IMR-90 (cell line): ENCODE measurements at places on chromosomes 6 and 20. TPM values are rescaled to one million over a fixed set of nuclear protein-coding genes. Genes with fewer than 3 reads are reported as not detected.

NRN1 gene
- total RNA-seq, result 0.28 TPM in 1 of 2 replicates, not detected in the other

HCRTR2 gene
- under 0.01 TPM in 1 of 2 replicates, not detected in the other for total RNA-seq

SPDEF gene
- not detected in 2 replicates for total RNA-seq

SGK2 gene
- under 0.01 TPM in 1 of 2 replicates, not detected in the other for total RNA-seq

TREM2 gene
- not detected in 2 replicates for total RNA-seq

OR12D3 gene
- total RNA-seq, result not detected in 2 replicates

FKBP1C gene
- total RNA-seq, result 0.56 and 0.72 TPM in 2 replicates

HTR1B gene
- total RNA-seq, result under 0.01 and 0.36 TPM in 2 replicates

EBF4 gene
- under 0.01 and 0.18 TPM in 2 replicates for total RNA-seq

KIF25 gene
- total RNA-seq, result not detected in 2 replicates

SIGLEC1 gene
- not detected in 2 replicates for total RNA-seq

SLC17A2 gene
- total RNA-seq, result not detected in 2 replicates

TFAP2C gene
- total RNA-seq, result under 0.01 TPM in 2 replicates

EEF1E1 gene
- 60.0 and 65.8 TPM in 2 replicates for total RNA-seq

MLN gene
- not detected in 2 replicates for total RNA-seq

TCF15 gene
- not detected in 2 replicates for total RNA-seq

GABRR1 gene
- total RNA-seq, result not detected in 2 replicates

UNC93A gene
- not detected in 2 replicates for total RNA-seq

PI16 gene
- total RNA-seq, result under 0.01 TPM in 1 of 2 replicates, not detected in the other

DZANK1 gene
- total RNA-seq, result 0.54 and 0.83 TPM in 2 replicates
